ENCODE measurements at places on chromosomes 3 and 15. TPM values are rescaled to one million over a fixed set of nuclear protein-coding genes. Genes with fewer than 3 reads are reported as not detected.

CYP8B1 gene
- total RNA-seq: not detected

DNAH12 gene
- 0.22 TPM for total RNA-seq

GRCh38 chr3:33665294-33665693, 52.8 kb downstream of the CLASP2 start:
- no peaks in the 10 kb centered on the region for H3K27me3 ChIP-seq
- H3K4me1 ChIP-seq: peaks cover 6% of the 10 kb centered on the region
- H3K4me3 ChIP-seq: no peak overlapping the region

- H3K4me1 ChIP-seq: no peaks in the 10 kb centered on the region
- no peak for DNase-seq
- H3K4me3 ChIP-seq: no peak overlapping the region
- H3K27me3 ChIP-seq: peaks cover 41% of the 10 kb centered on the region
- no peaks in the 10 kb centered on the region for H3K36me3 ChIP-seq
These were observed 184.2 kb upstream of the TPM1 start for GRCh38 chr15:62858343-62858742.

DNA sequence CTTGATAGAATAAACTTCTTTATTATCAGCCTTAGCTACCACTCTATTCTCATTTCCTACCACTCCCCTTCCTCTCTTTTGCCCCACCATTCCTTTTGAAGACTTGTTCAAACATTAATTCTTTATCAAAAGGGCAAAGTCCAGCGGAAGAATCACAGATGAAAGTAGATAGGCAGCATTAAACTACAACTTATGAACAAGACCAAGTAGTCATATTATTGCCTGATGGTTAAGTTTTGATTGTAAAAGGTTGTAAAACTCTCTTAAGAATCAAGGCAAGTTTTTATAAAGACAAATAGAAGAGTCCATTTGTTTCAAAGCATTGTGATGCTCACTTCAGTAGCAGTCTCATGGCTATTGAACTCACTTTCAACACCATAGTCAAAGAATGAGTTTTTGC, 22.4 kb upstream of the TGFBR2 start:
- H3K27me3 ChIP-seq: no peaks in the 10 kb centered on the region
- peaks cover 6% of the 10 kb centered on the region for H3K4me1 ChIP-seq
- DNase-seq: no peak
- no peaks in the 10 kb centered on the region for H3K36me3 ChIP-seq

GRCh38 chr3:49727924-49728361, 4.2 kb upstream of the GMPPB start:
- H3K36me3 ChIP-seq: peaks cover 49% of the 10 kb centered on the region
- peaks cover 38% of the 10 kb centered on the region for H3K4me1 ChIP-seq
- H3K27ac ChIP-seq: peak overlapping the region; percentile 84
- H3K4me3 ChIP-seq: no peak overlapping the region
- DNase-seq: no peak
- H3K27me3 ChIP-seq: no peaks in the 10 kb centered on the region

GRCh38 chr3:14561051-14561960, 21.2 kb upstream of the GRIP2 start:
- H3K4me1 ChIP-seq: no peaks in the 10 kb centered on the region
- H3K4me3 ChIP-seq: no peak overlapping the region
- peaks cover 25% of the 10 kb centered on the region for H3K27me3 ChIP-seq
- H3K27ac ChIP-seq: no peak overlapping the region
- DNase-seq: no peak

DNA sequence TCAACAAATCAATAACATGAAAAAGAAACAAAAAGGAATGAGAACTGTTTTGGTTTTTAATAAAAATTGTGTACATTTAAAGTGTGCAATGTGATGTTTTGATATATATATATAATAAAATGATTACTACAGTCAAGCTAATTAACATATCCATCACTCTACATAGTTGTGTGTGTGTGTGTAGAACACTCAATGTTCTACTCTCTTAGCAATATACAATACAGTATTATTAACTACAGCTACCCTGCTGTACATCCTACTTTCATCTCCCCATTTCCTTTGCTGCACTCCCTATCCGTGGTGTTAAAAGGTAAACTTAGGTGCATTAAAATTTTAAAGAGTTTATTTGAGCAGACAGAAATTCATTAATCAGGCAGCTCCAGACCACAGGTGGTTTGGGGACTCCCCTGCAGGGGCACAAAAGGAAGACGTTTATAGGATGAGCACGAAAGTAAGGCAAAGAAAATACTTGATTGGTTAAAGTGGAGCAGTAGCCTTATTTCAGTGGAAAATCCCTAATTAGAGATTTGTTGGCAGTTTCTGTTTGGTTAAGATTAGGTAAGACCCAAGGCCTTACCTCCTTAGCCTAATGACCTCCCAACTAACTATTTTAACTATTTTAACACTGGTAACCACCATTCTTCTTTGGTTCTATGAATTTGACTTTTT, 61.8 kb upstream of the SNRK start:
- no peaks in the 10 kb centered on the region for H3K4me1 ChIP-seq
- DNase-seq: no peak
- peaks cover 5% of the 10 kb centered on the region for H3K27me3 ChIP-seq
- no peak overlapping the region for H3K4me3 ChIP-seq
- no peak overlapping the region for H3K27ac ChIP-seq

DNA sequence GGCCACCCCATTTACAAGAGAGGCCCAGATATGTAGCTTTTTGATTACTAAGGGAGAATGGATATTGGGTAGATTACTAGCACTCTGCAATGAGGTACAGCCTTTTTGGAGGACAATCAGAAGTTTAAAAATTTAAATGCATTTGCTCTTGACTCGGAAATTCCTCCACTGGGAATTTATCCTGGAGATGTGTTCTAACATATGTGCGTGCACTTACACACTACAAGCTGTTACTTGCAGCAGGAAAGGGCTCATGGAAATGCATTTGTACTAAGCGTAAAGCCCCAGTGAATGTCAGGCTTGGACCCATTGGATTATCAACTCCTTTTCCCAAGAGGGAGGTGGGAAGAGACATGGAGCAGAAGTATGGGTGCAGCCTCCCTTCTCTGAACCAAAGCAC, 7.8 kb upstream of the POMGNT2 start:
- no peak overlapping the region for H3K4me3 ChIP-seq
- H3K4me1 ChIP-seq: no peaks in the 10 kb centered on the region
- H3K27me3 ChIP-seq: peaks cover 7% of the 10 kb centered on the region
- no peak for DNase-seq
- no peaks in the 10 kb centered on the region for H3K36me3 ChIP-seq
- H3K27ac ChIP-seq: no peak overlapping the region

DNA sequence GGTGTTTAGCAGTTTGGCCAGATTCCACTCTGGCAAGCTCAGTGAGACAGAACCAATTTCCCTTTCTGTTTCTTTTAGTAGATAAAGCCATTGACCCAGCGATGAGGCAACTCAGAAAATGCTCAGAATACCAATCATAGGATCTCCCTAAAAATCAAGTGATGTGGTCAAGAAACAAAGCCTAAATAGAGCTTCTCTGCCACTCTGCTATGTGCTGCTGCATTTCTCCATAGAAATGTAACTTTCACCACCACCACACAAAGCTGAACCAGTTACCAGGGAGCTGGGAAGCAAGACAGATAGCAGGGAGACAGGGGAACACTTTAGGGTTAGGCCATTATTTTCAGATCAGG, 109.8 kb downstream of the RPL22L1 start:
- no peak overlapping the region for H3K27ac ChIP-seq
- no peak for DNase-seq
- peaks cover 5% of the 10 kb centered on the region for H3K27me3 ChIP-seq
- H3K4me1 ChIP-seq: no peaks in the 10 kb centered on the region

All from activated B cell treated with CpG ODN at 0.5 μM for 24 hours (primary cell).